ENCODE measurements at places on chromosomes 1 and 21.
A peak's percentile ranks its signal among the peaks of the same experiment; 100 is the strongest.

DNA sequence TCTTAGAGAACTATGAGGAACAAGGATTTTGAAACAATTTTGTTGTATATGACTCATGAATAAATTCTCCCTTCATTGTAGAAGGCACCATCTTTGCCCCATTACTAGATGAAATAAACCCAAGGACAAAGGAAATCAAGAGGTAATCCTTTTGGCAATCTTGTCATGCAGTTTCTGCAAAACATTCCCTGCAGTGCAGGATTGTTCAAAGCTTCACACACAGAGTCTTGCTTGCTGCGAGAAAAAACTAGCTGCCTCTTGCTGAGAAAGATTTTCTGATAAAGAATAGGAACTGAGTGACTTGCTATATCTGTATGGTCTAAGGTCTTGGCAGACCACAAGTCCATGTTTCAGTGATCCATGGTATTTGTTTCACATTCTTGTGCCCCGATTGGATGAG, 657.4 kb upstream of the ADGRL4 start:
- no peaks in the 10 kb centered on the region for H3K36me3 ChIP-seq
- H3K4me3 ChIP-seq: no peak overlapping the region
- H3K27me3 ChIP-seq: no peaks in the 10 kb centered on the region
- no peaks in the 10 kb centered on the region for H3K4me1 ChIP-seq
- DNase-seq: no peak

DNA sequence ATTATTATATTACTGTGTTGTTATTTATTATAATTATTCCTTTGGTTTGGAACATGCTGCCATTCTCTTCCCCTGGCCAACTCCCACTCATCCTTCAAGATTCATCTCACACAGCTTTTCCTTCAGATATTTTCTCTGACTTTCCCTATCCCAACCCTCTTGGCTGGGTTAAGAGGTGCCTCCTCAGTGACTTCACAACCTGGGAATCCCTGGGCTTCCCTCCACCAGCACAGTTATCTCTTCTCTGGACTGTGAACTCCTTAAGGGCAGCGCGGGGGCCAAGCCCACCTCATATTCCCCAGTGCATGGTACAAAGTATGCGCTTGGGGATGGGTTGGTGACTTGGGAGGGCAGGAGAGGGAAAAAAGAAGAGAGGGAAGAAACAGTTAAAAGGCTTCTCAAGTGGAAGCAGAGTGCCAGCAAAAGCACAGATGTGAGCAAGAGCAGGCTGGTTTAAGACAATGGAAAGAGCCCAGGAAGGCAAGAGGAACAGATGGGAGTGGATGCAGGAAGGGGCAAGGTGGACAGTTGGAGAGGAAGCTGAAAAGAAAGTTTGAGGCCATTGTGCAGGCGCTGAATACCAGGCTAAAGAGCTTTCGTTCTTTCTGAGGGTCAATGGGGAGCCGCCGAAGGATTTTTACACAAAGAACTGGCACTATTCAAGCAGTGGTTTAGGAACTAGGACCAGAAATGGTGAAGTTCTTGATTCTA, 132.3 kb downstream of the BEND5 start:
- no peaks in the 10 kb centered on the region for H3K4me1 ChIP-seq
- peaks cover 22% of the 10 kb centered on the region for H3K27me3 ChIP-seq
- H3K27ac ChIP-seq: no peak overlapping the region
- no peaks in the 10 kb centered on the region for H3K36me3 ChIP-seq
- H3K4me3 ChIP-seq: no peak overlapping the region
- no peak for DNase-seq

DNA sequence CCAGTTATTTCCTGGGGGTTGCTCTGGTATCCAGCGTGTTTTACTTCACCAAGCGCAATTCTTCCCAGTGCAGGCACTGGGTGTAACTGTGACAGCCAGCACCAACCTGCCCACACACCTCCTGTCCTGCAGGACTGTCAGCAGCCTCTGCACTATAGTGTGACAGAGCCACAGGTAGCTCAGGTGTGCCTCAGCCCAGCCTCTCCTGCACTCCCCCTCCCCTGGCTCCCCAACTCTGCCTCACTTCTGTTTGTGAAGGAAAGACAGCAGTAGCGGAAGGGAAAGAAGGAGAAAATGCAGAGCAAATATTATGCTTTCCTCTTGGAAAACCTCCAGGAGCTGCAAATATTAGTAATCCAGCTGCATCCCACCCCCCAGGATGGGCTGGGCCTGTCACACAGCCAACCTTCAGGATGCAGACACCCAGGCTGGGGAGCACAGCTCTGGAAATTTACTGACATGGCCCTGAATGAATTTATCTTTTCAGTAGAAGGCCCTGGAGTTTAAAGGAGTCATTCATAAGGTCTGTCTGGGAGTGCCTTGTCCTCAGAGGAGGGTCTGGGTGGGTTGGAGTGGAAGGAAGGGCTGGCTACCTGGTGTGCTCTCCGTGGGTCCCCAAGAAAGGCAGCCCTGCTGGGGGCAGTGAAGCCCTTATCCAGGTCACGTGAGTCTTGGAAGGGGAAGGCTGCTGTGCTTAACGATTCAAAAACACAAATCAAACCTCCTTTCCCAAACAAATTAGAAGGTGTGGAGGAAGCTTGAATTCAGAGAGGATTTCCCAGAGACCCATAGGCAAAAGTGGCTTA, 20.9 kb downstream of the CAPN2 start:
- H3K4me1 ChIP-seq: peaks cover 93% of the 10 kb centered on the region
- H3K4me3 ChIP-seq: no peak overlapping the region
- no peaks in the 10 kb centered on the region for H3K27me3 ChIP-seq

DNA sequence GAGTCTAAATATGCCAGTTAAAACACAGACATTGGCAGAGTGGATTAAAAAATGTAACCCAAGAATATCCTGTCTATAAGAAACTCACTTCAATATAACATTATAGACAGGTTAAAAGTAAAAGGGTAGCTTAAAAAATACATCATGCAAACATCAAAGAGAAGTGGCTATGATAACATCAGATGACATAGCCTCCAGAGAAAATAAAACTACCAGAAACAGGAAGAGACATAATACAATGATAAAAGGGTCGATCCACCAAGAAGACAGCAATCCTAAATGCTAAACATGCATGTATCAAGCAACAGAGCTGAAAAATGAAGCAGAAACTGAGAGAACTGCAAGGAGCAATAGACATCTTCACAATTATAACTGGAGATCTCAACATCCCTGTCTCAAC, 190.2 kb upstream of the NR5A2 start:
- no peak overlapping the region for H3K27ac ChIP-seq
- DNase-seq: no peak
- H3K4me1 ChIP-seq: no peaks in the 10 kb centered on the region
- no peaks in the 10 kb centered on the region for H3K36me3 ChIP-seq

DNA sequence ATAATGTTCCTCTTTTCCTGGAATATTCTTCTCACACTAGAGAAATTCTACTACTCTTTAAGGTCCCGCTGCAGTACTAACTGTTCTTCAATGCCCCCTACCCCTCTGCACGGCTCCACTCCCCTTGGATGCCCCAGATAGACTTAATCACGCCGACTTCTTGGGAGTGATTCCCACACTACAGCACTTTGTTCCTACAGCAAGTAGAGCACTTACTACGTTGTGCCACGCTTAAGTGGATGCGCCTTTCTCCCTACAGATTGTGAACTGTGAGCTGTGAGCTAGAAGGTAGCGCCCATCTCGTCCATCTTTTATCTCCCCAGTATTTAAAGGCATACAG, 2.2 kb downstream of the ZNF436 start:
- no peaks in the 10 kb centered on the region for H3K27me3 ChIP-seq
- peaks cover 54% of the 10 kb centered on the region for H3K36me3 ChIP-seq
- peak overlapping the region; percentile 98 for H3K27ac ChIP-seq

- H3K27me3 ChIP-seq: no peaks in the 10 kb centered on the region
- no peaks in the 10 kb centered on the region for H3K4me1 ChIP-seq
- no peak overlapping the region for H3K27ac ChIP-seq
- H3K36me3 ChIP-seq: no peaks in the 10 kb centered on the region
- no peak overlapping the region for H3K4me3 ChIP-seq
- no peak for DNase-seq
These were observed 242.5 kb upstream of the VAMP3 start for GRCh38 chr1:7528386-7529198.

GRCh38 chr21:44923480-44924084, 2.9 kb upstream of the ITGB2 start:
- no peaks in the 10 kb centered on the region for H3K27me3 ChIP-seq
- DNase-seq: no peak
- H3K4me1 ChIP-seq: no peaks in the 10 kb centered on the region
- H3K36me3 ChIP-seq: no peaks in the 10 kb centered on the region

DNA sequence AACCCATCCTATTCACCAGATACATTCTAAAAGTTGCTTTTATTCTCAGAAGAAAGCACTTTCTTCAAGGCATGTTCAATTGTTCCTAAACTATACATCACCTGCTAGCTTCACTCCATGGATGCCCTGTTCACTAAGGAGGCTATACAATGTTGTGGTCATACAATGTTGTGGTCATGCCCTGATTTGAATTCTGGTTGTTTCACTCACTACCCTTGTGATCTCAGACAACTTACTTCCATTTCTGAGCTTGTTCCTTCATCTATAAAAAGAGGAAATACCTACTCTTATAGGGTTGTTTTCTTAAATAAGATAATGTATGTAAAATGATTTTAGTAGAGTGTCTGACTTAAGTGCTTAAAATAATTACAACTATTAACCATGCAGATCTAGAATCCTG, 19.7 kb downstream of the EDEM3 start:
- no peaks in the 10 kb centered on the region for H3K27me3 ChIP-seq
- no peak for DNase-seq
- H3K4me3 ChIP-seq: no peak overlapping the region

Data from heart right ventricle (tissue), 16 donors.